ENCODE measurements at places on chromosomes 11 and 22.

GRCh38 chr22:44573451-44573850, 75.4 kb upstream of the RTL6 start:
- DNase-seq, result no peak

DNA sequence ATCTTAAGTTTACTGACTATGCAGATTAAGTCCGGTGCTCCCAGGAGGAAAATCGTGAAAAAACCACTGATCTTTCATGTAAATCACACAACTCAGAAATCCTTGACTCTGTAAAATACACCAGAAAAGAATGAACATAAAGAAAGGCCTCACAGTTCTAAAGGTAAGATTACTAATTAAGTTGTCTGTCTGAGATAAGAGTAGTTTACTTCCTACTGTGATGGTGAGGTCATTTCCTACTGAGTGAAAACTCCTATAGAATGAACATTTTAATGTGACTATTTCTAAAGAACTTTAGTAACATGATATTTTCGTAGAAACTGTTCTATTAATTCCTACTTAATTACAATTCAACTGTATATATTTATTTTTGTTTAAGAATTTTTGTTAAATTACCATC, 774.4 kb upstream of the CHORDC1 start:
- no peak for DNase-seq

- DNase-seq, result no peak
These were observed 140.4 kb upstream of the TBCEL start for GRCh38 chr11:120883404-120884080.

DNA sequence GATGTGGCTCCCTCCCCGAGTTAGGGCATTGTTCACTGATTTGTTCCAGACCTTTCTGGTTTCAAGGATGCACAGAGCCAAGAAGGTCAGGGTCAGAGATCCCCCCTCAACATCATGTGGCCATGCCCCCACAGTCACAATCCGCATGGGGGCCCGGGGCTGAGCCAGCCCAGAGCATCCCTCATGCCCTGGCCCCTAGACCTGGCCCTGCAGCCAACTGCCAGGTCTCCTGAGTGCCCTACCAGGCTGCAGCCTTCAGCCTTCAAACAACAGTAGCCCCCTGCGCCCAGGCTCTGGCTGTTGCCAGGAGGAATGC, 142.4 kb downstream of the CRYBB2 start:
- no peak for DNase-seq
